Stimulated activated CD8-positive, alpha-beta memory T cell treated with anti-CD3 and anti-CD28 coated beads, Interleukin-7, amount 100 ng/mL, for 24 hours (primary cell): ENCODE measurements at places on chromosomes 6 and 20.

DNA sequence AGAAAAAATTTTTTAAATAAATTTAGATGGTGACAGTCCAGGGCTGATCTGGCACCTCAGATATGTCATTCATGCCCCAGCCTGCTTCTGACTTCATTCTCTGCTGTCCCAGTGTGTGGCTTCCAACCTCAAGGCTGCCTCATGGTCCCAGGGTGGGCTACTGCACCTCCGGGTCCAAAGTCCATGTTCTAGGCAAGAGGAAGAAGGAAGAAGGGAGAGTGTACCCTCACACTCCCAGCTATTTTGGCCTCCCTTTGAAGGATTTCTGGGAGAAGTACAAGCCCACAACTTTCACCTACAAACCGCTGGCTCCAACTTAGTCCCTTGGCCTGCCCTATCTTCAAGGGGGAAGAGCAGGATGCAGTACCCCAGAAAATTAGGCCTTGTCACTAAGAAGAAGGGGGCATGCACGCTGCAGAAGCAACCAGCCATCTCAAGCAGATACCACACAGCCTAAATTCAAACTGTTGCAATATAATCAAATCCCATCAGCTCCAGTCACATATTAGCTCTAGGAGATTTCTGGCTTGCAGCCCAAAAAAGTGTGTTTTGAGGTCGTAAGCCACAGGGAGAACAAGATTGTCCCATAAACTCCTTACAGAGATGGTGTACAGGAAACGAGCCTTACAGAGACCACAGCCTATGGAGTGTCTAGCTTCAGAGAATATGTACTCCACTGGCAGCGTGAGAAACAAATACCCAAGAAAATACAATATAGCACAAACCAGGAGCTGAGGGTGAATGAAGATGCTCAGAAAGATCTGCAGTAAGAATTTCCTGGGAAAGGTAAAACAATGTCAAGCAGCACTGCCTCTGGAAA lies 906 bp upstream of the BTN3A2 start:
- no peak for DNase-seq

- no peak for DNase-seq
Observed at GRCh38 chr6:166987930-166988329, 11.3 kb upstream of the CEP43 start.

- peak; percentile 43 for DNase-seq
Observed at GRCh38 chr6:37705239-37706051, 7.8 kb upstream of the MDGA1 start.

DNA sequence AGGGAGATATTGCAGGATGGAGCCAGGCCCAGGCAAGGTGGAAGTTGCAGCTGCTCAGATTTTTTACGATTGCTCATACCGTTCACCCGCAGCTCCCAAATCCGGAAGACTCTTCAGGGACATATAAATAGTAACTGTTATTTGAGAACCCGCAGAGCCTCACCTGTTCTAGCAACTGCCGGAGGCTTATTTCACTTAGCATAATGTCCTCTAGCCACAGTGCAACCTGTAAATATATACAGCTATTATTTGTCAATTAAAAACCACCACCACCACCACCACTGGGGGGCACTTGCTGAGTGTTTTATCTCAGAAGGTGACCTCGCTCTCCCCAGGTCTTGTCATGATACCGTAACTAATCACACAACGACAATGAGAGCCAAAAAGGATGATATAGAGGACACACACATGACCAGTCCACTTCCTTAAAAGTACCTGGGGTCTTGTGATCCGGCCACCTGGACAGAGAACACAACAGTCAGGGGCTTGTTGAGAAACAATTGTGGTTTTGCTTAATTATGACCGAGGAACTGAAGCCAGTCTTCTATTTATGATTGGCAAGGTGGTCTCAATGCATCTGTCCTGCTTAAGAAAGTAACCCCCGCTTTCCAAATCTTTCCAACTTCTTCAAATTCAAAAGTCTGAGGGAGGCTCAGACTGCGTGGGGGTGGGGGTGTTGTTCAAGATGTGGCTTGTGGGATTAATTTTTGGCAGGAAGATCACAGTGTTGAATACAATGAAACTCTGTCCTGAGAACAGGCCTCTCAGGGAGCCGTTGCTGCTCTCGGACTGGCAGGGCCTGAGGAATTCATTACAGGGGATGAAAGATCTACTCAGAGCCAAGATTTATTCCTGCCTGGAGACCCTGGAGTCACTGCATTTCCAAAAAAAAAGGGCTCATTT lies 107.7 kb upstream of the PRND start:
- peak; percentile 33 for DNase-seq

- no peak for DNase-seq
Observed at GRCh38 chr6:82144852-82145340, 102.6 kb downstream of the IBTK start.

DNA sequence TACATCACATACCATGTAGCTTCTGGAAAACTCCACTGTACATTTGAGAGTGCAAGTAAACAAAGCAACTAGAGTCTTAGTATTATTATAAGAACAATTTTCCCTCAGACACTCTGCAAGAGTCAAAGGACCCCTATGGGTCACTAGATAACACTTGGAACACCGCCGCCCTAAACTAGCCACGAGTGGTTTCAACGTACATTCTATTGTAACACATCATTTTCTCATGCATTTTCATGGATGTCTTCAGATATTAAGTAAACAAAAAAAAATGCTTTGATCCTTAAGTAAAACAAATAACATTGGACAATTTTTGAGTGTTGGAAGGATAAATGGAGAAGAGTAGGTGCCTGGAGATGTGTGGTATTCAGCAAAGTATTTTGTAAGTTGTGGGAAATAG lies 3.2 kb upstream of the RNF146 start:
- DNase-seq = no peak

- no peak for DNase-seq
Observed at GRCh38 chr6:133392015-133392414, 150.9 kb downstream of the EYA4 start.

GRCh38 chr6:43736844-43737243 lies 33.2 kb upstream of the VEGFA start:
- DNase-seq = no peak

DNA sequence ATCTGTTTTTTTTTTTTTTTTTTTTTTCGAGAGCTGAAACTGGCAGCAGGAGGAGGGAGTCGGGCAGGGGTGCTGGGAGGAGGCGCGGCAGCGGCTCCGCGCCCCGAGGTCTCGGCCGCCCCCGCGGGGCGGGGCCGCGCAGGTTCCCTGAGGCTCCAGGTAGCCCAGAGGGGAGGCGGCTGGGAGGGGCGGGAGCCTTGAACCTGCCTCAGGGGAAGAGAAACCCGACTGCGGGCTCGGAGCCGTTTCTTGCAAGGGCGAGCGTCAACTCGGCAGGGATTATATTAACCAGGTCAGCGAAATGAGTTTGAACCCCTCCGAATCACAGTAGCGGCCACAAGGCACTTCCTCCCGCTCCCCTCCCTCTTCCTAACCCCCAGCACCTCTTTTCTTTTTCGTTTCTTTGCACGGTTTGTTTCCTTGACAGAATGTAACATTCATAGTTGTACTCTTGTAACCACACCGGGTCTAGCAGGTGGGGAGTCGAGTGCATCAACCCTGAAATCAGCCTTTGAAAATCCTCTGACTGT lies 2.0 kb downstream of the MYB start:
- DNase-seq = peak; percentile 43
